ENCODE measurements at places on chromosomes 7 and 10.

DNA sequence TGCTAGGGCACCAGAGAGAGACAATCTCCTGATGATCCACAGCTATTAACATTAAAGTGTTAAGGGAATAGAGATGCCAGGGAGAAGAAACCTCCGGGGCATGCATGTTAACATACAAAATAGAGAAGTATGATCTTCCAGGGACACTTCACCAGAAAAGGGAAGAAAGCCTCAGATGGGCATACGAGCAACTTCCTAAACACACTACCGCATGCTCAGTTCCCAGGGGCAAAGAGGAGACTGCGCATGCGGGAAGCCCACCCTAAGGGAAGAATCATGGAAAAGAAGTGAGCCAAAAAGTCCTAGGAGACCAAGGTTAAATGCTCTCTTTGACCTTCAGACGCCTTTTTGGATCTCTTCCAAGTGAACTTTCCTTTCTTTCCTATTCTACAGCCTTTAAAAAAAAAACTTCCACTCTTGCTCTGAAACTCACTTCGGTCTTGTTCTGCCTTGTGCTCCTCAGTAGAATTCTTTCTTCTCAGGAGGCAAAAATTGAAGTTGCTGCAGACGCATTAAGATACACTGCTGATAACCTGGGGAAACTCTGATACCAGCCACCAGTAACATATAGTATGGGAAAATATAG lies 1211.3 kb downstream of the REEP3 start:
- DNase-seq = no peak

- DNase-seq = no peak
These were observed 1.4 kb upstream of the HNRNPF start for GRCh38 chr10:43410345-43410744.

DNA sequence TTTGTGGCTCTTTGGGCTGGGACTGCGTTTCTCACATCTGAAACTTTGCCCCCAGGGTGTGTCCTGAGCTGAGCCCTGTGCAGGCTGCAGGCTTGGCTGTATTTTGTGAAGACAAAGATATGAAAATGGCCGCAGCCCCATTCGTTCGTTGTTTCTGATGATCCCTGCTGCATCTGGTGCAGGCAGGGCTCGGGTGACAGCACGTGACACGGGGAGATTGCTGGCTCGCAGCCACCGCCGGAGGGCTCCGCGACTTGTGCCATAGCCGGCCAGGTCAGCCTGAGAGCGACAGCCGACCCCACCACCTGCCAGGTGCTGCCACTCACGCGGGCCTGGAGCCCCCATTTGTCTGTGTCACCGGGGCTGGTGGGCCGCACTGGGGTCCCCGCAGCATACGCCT lies 81.3 kb downstream of the ZRANB1 start:
- no peak for DNase-seq

DNA sequence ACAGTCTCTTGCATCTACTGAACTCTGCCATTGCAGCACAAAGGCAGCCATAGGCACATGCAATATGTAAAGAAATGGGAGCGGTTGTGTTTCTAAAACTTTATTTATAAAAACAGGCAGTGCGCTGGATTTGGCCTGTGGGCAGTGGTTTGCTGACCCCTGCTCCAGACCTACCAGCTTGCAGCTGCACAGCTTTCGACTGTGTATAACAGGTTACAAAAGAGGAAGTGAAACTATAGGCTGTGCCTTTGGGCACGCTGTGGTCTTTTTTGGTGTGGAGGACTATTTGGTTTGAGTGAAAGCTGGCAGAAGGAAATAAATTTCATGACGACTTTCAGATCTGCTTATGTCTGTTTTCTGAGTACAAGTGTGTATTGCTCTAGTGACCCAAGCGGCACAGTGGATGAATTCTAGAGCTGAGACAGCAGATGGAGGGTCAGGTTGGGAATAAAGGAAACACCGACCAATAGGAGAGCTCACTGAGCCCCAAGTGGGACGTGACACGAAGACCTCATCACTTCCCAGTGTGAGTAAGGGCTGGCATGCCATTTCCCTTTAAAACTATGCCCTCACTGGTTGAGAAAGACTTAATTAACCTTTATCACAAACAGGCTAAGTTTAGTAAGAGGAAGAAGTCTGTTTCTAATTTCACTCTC lies 152.7 kb downstream of the ANK3 start:
- no peak for DNase-seq

DNA sequence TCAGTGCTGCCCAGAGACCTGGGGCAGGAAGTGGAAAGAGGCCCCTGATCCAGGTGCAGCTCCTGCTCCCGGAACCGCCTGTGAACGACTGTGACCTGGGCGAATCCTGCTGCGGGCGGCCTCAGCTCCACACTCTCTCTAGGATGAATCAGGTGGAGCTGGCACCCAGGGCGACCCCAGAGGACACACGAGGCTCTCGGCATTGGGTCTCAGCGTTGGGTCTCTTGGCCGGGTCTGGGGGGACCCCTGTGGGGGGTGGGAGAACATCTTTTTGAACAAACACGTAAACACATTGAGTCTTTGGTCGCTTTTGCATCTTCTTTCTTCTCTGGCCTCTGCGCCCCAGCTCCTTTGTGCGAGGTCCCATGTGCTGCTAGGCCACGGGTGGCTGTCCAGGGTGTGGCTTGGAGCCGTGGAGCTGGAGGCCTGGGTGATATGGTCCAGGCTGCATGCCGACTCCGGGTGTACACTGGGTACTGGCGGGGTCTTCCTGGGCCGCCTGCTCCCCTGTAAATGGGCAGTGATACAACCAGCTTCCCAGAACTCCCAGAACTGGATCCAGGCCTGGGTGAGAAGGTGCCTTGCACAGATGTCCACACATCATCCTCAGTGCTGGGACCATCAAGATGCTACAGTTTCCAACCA lies 435.8 kb downstream of the DNAJB6 start:
- DNase-seq = no peak

- no peak for DNase-seq
These were observed 435.3 kb downstream of the GATA3 start for GRCh38 chr10:8489823-8490222.

- DNase-seq = no peak
These were observed 160.3 kb downstream of the SNX10 start for GRCh38 chr7:26451997-26452396.

- no peak for DNase-seq
These were observed 1.9 kb upstream of the EN2 start for GRCh38 chr7:155455776-155456737.

DNA sequence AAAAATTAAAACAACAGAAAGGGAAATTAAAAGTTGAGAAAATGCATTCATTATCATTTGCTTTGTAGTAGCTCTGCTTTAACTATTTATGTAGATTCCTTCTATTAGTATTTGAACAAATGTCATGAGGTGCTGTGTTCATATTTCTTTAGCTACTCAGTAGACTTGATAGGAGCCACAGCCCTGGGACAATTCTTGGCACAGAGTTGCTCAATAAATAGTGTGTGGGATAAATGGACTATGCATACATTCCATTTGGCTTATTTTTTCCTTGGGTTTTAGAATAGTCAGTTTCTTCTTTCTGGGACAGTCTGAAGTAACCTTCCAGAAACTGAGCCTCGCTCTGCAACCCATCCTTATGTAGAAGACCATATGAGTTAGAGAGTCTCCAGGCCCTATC lies 13.4 kb downstream of the RPP30 start:
- DNase-seq = no peak

DNA sequence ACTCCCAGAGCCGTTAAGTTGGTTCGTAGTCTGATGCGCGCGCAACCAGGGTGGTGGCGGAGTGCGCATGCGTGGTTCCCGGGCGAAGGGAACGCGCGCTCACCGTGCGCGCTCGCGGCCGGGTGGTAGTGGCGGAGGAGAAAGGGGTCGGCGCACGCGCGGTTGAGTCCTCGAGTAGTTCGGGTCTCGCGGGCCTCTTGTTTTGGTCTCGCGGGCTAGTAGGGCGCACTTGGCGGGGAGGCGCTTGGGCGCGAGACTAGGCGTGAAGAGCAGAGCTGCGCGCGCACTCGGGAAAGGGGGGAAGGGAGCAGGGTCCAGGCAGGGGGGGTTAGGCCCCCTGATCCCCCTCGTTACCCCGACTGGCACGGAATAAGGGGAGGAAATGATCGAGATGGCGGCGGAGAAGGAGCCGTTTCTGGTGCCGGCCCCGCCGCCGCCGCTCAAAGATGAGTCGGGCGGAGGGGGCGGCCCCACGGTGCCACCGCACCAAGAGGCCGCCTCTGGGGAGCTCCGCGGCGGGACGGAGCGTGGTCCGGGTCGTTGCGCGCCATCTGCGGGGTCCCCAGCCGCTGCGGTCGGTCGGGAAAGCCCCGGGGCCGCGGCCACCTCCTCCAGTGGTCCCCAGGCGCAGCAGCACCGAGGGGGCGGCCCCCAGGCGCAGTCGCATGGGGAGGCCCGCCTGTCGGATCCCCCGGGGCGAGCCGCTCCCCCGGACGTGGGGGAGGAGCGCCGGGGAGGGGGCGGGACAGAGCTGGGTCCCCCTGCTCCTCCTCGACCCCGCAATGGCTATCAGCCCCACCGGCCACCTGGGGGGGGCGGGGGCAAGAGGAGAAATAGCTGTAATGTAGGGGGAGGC lies at the start of gene MEPCE:
Gene MEPCE, plus strand, starts transcription at position 195 of the 856 bp plus-strand sequence. Its CDS starts 188 bp downstream, at position 383.
- peak; percentile 49 for DNase-seq

- no peak for DNase-seq
These were observed 38.7 kb downstream of the RAB18 start for GRCh38 chr10:27542812-27543211.

DNA sequence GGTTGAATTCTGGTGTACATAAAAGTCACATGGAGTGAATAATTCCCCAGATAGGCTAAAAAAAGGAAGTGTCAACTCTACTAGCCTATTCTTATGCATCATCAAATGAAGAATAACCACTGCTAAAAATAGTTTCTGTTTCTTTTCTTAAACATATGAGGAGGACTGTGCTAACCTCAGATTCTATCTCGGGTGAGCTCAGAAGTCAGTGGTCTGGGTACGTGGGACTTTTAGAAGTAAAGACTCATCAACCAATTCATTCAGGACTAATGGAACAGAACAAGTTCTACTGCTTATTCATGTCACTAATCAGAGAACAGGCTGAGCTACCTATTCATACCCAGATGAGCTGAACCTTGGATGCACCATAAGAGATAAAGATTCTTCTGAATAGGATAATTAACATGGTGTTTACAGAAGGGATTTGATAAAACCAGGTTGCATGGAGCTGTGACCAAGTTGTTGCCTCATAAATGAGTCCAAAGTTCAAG lies 9.5 kb upstream of the ASAH2 start:
- DNase-seq = no peak

DNA sequence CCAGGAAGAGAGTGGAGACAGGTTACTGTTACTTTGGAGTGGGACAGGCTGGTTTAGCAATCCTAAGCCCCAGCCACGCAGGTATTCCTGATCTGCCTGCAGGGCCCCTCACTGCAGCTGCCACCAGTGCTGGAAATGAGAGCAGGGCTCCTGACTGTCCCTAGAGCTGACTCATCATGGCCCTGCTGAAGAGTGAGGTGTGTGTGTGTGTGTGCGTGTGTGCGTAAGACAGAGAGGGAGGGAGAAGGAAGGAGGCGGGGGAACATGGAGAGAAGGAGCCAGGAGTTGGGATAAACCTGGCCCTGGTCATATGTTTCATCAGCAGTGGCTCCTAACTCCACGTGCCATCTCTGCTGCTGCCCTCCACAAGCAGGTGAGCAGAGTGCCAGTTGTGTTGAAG lies 3.6 kb downstream of the FOXI2 start:
- DNase-seq = no peak

GRCh38 chr7:3200504-3200903 lies 100.5 kb upstream of the SDK1 start:
- DNase-seq = no peak

DNA sequence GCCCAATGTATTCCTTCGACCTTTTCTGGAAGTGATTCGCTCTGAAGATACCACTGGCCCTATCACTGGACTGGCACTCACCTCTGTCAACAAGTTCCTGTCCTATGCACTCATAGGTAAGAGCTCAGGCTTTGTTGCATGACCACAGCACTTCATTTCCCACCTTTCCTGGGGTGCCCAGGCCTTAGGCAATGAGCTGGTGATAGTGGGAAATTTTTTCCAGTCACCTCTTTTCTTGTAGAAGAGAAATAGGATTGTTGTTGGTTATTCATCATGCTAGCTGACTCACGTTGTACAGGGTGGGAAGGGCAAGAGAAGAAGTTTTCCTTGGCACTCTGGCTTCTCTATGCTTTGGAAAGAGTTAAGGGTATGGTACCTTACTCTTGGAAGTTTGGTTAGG lies 51.4 kb upstream of the NFKB2 start:
- no peak for DNase-seq

- DNase-seq = no peak
These were observed 95.9 kb downstream of the CUX1 start for GRCh38 chr7:101913247-101913721.

DNA sequence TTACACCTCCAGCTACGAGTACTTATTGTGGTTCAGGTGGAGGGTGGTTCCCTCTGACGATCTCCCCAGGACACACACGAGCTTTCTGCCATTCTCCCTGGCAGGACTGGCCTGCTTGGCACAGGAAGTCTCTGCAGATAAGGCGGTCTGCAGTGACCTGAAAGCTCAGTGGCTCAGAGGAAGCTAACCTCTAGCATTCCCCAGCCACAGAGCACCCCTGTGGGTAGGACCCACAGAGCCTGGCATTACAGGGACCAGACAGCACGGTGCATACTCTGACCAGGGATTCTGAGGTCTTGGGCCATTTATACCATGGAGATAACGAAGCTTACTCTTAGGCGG lies 1.9 kb upstream of the GPR146 start:
- no peak for DNase-seq

- no peak for DNase-seq
These were observed 13.4 kb downstream of the SLC18A2 start for GRCh38 chr10:117254338-117254737.

GRCh38 chr10:16809074-16809718 lies 8.0 kb downstream of the RSU1 start:
- DNase-seq = no peak

DNA sequence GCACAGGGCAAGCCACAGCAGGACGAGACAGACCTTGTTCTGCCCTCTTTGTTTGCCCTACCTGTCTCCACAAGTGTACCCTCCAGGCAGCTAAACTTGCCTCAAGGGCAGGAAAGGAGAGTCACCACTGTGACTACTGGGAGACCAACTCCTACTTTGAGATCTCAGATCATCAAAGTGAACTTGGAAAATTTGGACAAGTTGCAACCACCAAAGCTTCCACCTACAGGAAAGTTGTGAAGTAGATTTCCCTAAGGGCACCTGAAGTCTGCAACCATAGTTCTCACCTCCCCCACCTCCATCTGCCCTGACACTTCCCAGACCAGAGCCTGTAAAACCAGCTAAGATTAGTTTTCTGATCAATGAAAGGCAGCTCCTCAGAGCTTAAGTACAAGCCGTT lies 2.5 kb upstream of the WDR91 start:
- no peak for DNase-seq

DNA sequence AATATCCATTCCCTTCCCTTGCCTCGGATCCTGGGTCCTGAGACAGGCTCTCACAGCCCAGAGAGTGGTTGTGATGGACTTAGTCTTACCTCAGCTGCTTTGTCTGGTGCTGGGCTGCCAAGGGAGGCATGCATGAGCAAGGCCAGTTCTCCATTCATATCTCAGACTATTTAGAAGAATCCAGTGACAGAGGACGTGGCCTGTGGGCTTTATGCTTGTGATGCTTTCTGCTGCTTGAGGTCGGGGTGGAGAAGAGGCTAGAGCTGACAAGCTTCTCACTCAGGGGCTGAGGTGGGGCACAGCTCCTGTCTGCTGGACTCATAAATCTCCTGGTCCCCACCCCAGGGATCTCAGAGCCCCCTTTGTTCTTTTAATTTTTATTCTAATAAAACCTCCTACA lies 66.8 kb downstream of the DNAJC12 start:
- no peak for DNase-seq

Measured in HS-5 (cell line).